Uterine smooth muscle cell (primary cell): ENCODE measurements at places on chromosomes 11 and 22. TPM values are rescaled to one million over a fixed set of nuclear protein-coding genes. Genes with fewer than 3 reads are reported as not detected.

Gene ZNF70
- total RNA-seq, result 3.0 and 4.7 TPM in 2 replicates

Gene TRIM6
- total RNA-seq, result 6.5 and 12.2 TPM in 2 replicates

Gene ABCG4
- under 0.01 and 0.12 TPM in 2 replicates for total RNA-seq

Gene CHID1
- total RNA-seq, result 44.0 and 67.4 TPM in 2 replicates

Gene P4HA3
- total RNA-seq, result 6.0 and 21.9 TPM in 2 replicates

Gene SLC7A4
- 0.12 and 0.22 TPM in 2 replicates for total RNA-seq

Gene C11orf52
- total RNA-seq, result 0.11 and 0.25 TPM in 2 replicates

Gene NRXN2
- total RNA-seq, result 0.55 and 1.5 TPM in 2 replicates

Gene SOX6
- 0.62 and 0.89 TPM in 2 replicates for total RNA-seq

Gene APOA4
- not detected in 2 replicates for total RNA-seq

Gene PANX2
- total RNA-seq, result 0.37 and 0.66 TPM in 2 replicates

Gene CDC42EP1
- 11.5 and 15.1 TPM in 2 replicates for total RNA-seq

Gene NNMT
- total RNA-seq, result 137 and 508 TPM in 2 replicates

Gene ADM
- total RNA-seq, result 187 and 204 TPM in 2 replicates

Gene BIK
- not detected in 2 replicates for total RNA-seq

Gene OR5AP2
- not detected in 2 replicates for total RNA-seq

Gene CHCHD10
- 0.33 and 1.00 TPM in 2 replicates for total RNA-seq

Gene BIRC3
- 0.50 and 0.89 TPM in 2 replicates for total RNA-seq

Gene BRSK2
- total RNA-seq, result 0.50 TPM in 1 of 2 replicates, not detected in the other

Gene YPEL1
- total RNA-seq, result 0.22 and 0.50 TPM in 2 replicates

Gene MLC1
- 0.12 TPM in 1 of 2 replicates, not detected in the other for total RNA-seq

Gene TSPAN32
- total RNA-seq, result under 0.01 and 0.12 TPM in 2 replicates

Gene KCNA4
- under 0.01 TPM in 1 of 2 replicates, not detected in the other for total RNA-seq

Gene MTMR2
- total RNA-seq, result 37.7 and 43.1 TPM in 2 replicates

Gene PARVG
- not detected in 2 replicates for total RNA-seq

Gene KLHDC7B
- 0.11 and 0.62 TPM in 2 replicates for total RNA-seq
